A549 treated with DMSO at 1 μM for 4 hours (cell line): ENCODE measurements at places on chromosomes 7 and 10. TPM values are rescaled to one million over a fixed set of nuclear protein-coding genes. Genes with fewer than 3 reads are reported as not detected.

The LRGUK gene
- 0.26 to 0.56 TPM (median 0.41 TPM) in 5 replicates for total RNA-seq

The HOXA2 gene
- 0.70 to 1.6 TPM (median 1.2 TPM) in 5 replicates for total RNA-seq

The LYZL1 gene
- not detected in 5 replicates for total RNA-seq

The RBP4 gene
- total RNA-seq, result 4.8 to 10.4 TPM (median 6.8 TPM) in 5 replicates

The NAT16 gene
- 0.09 to 0.28 TPM (median 0.17 TPM) in 5 replicates for total RNA-seq

The GIMAP2 gene
- 0.06 TPM in 2 of 5 replicates, not detected in the others for total RNA-seq

The BTBD16 gene
- 0.44 to 1.5 TPM (median 0.59 TPM) in 5 replicates for total RNA-seq

The ADCY1 gene
- 1.9 to 3.4 TPM (median 2.4 TPM) in 5 replicates for total RNA-seq

The TAS2R5 gene
- 0.37 to 0.81 TPM (median 0.46 TPM) in 4 of 5 replicates, not detected in the other for total RNA-seq

The FFAR4 gene
- total RNA-seq, result 0.17 to 0.31 TPM (median 0.21 TPM) in 5 replicates

The ZNF37A gene
- 5.1 to 8.2 TPM (median 5.9 TPM) in 5 replicates for total RNA-seq

The POU6F2 gene
- total RNA-seq, result not detected in 5 replicates

The AKAP9 gene
- 13.3 to 19.9 TPM (median 17.8 TPM) in 5 replicates for total RNA-seq

The UPK3BL2 gene
- 1.1 to 3.8 TPM (median 3.1 TPM) in 5 replicates for total RNA-seq

The MMP21 gene
- total RNA-seq, result 0.03 TPM in 1 of 5 replicates, not detected in the others

The TIAL1 gene
- total RNA-seq, result 96.1 to 104 TPM (median 98.6 TPM) in 5 replicates

The SGCE gene
- 47.4 to 58.1 TPM (median 55.9 TPM) in 5 replicates for total RNA-seq

The LRRC72 gene
- total RNA-seq, result not detected in 5 replicates

The GPRIN2 gene
- 24.9 to 35.1 TPM (median 29.0 TPM) in 5 replicates for total RNA-seq

The ARHGAP19 gene
- total RNA-seq, result 5.0 to 6.3 TPM (median 5.3 TPM) in 5 replicates

The PLEKHS1 gene
- total RNA-seq, result 0.05 to 0.19 TPM (median 0.08 TPM) in 4 of 5 replicates, not detected in the other

The ORC5 gene
- total RNA-seq, result 22.8 to 32.8 TPM (median 32.5 TPM) in 5 replicates

The CCL24 gene
- 0.25 to 0.32 TPM in 2 of 5 replicates, not detected in the others for total RNA-seq

The ARHGEF5 gene
- 1.6 to 2.1 TPM (median 1.7 TPM) in 5 replicates for total RNA-seq

The GALNT17 gene
- not detected in 5 replicates for total RNA-seq

The PNLIP gene
- total RNA-seq, result not detected in 5 replicates
